ENCODE measurements at places on chromosomes 11 and 22.

DNA sequence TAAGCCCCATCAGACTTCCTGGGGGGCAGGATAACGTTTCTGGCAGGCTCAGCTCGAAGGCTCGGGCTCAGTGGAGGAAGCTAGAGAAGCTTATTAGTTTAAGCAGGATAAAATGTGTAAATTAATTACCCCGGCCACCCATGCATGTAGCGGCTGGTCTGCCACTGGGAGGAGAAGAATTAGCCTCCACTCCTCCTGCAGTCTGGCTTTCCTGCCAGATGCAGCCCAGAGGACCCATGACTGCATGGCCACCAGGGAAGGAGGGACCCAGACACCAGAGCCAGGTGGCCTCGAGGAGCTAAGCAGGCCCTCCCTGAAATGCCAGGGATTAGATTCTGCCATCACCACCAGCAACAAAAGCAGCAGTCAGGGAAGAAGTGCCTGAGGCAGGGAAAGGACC, 32.3 kb downstream of the TRIM29 start:
- DNase-seq: no peak

- no peak for DNase-seq
Observed at GRCh38 chr11:15613251-15613650, 498.5 kb downstream of the INSC start.

GRCh38 chr11:64711956-64712362, 11.0 kb downstream of the NRXN2 start:
- no peak for DNase-seq

GRCh38 chr11:12032968-12033367, 24.5 kb upstream of the DKK3 start:
- DNase-seq: no peak

DNA sequence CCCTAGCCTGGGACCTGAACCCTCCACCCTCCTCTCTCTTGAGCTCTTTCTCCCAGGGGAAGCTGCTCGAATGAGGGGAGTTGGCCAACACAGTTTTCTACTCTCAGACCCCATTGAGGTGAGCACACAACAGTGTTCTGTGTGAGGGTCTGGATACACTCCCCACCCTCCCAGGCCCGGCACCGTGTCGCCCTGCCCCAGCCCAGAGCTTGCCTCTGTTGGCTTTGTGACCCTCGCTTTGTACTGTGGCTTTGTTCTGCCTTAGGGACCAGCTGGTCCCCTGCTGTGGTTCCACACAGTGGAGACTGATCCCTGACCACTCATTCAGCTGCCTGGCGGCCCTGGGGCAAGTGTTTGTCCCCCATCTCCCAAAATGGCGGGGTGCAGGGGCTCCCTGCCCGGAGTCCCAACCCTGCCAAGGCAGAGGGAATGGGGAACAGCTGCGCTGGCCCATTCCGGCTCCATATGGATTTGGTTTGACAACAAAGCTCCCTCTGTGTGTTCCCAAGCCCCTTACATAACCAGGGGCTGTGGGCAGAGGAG, 8.3 kb downstream of the ST3GAL4 start:
- no peak for DNase-seq

DNA sequence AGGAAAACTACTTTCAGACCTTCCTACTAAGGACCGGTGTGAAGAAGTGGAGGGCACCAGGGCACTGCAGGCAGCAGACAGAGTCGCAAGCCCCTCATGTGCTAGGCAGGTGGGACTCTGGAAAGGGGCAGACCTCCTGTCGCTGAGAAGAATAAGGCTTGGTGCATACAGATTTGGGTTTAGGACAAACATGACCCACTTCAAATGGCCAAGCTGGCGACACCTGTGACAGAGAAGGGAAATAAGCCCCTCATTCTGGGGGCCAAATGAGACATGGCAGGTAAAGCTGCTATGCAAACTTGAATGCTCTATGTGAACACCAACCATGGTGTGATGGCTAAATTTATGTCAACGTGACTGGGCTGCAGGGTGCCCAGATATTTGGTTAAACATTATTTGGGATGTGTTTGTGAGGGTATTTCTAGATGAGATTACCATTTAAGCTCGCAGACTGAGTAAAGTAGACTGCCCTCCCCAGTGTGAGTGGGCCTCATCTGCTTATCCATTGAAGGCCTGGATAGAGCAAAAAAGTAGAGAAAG, 112.4 kb upstream of the PITPNB start:
- no peak for DNase-seq

GRCh38 chr22:48500471-48501230, 1327.0 kb downstream of the BRD1 start:
- DNase-seq: no peak

All from CD4-positive, alpha-beta T cell treated with Interleukin-21 for 1 hour (primary cell).